ENCODE measurements at places on chromosomes 16 and 17.

GRCh38 chr16:67399218-67399733 lies 6.0 kb upstream of the TPPP3 start:
- DNase-seq, result no peak

DNA sequence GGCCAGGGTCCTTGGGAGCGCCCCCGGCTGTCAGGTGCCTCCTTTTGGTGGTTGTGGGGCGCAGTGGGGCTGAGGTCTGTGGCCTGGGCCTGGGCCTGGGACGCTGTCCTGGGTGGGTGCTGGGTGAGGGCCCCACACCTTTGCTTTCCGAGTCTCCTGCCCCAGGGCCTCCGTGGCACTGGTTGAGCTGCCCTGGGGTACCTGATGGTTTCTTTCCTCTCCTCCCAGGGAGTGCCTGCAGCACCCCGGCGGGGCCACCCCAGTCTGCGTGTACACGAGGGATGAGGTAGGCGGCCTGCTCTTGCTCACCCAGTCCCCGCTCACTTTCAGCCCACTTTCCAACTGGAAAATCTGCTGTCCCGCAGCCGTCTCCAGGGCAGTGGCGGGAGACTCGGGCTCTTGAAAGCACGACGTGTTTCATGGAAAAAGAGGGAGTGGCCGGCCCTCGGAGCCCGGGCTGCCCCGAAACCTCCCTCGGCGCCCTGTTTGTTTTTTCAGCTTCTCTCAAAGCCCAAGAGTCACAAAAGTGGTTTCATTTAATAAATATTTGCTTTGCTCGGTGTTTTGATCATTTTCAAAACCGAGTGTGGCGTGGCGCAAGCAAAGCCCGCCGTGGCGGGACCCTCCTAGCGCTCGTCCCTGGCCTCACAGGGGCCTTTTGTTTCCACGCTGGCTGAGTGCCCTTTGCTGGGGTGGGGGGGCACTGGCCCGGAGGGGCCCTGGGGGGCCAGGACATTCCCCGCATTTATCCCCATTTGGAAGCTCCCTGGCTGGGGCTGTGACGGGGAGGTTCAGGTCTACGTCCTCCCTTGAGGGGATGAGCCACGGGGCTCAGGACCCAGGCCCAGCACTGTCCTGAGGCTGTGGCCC lies 17.4 kb downstream of the ASPSCR1 start:
- DNase-seq, result no peak

GRCh38 chr16:46908540-46909372 lies 24.6 kb downstream of the GPT2 start:
- DNase-seq, result peak; percentile 44

DNA sequence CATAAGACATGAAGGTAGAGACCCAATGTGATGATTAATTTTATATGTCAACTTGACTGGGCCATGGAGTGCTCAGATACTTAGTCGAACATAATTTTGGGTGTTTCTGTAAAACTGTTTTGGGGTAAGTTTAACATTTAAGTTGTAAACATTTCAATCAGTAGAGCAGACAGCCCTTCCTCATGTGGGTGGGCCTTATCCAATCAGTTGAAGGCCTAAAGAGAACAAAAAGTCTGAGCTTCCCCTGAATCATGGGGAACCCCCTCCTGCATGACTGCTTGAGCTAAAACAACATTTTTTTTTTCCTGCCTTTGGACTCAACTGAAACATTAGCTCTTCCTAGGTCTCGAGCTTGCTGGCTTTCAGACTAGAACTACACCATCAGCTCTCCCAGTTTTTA lies 327.3 kb upstream of the SOX9 start:
- DNase-seq, result no peak

GRCh38 chr17:48528153-48528935 lies 2.5 kb downstream of the HOXB1 start:
- no peak for DNase-seq

GRCh38 chr16:75111514-75111940 lies 5.1 kb downstream of the LDHD start:
- no peak for DNase-seq

- DNase-seq, result no peak
Measured at GRCh38 chr16:81550432-81550808, 105.8 kb downstream of the CMIP start.

- DNase-seq, result no peak
Measured at GRCh38 chr16:2210386-2211365, at the start of gene BRICD5. TSS of gene BRICD5 (minus strand) at chr16:2210863. CDS start at chr16:2210833, 30 bp downstream.

- DNase-seq, result peak; percentile 25
Measured at GRCh38 chr17:43702637-43703036, 40.9 kb upstream of the MEOX1 start.

- no peak for DNase-seq
Measured at GRCh38 chr16:87735270-87736007, 30.3 kb downstream of the KLHDC4 start.

DNA sequence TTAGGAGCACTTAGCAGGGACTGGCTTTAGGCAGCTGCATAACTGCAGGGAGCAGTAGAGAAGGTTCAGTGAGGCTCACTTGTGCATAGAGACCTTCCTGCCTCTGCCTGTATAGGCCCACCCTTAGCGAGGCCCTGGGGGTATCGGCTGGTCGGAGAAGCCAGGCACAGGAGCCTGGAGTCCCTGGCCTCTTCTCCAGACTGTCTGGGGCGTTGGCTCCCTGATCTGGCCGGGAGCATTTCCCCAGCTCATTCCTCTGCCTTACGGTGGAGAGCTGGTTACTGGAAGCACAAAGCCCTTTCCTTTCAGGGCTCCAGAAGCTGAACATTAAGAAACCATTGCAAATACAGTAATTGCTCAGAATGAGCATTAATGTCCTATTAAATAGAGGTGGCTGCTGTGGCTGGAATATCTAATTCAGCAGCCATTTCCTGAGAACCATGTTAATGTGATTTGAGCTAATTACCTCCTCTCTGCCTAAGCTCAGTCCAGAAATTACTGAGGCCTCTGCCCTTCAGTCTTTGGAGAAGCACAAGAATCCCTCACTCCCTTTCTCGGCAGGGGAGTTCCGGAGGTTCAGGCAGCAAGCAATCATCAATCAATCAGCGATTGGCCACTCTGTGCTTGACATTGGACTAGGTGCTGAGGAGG lies 18.8 kb upstream of the TMEM220 start:
- DNase-seq, result no peak

DNA sequence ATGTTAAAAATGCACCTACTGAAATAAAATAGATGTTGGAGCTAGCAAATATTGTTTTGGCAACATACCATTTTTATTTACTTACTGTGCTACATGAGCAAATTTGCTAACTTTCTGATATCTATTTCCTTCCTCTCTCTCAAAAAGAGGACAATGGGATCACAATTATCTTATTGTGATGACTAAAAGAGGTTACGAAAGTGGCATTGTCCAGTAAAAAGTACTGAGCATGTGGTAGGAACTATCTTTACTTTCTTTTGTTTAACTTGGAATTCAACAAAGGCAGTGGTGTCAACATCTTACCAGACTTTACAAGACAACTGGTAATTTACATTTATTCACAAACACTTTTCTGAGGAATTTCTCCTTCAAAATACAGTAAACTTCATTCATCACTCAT lies 1542.6 kb upstream of the CDH8 start:
- DNase-seq, result no peak

- DNase-seq, result peak; percentile 4
Measured at GRCh38 chr17:36001862-36002603, 680 bp upstream of the CCL15 start.

DNA sequence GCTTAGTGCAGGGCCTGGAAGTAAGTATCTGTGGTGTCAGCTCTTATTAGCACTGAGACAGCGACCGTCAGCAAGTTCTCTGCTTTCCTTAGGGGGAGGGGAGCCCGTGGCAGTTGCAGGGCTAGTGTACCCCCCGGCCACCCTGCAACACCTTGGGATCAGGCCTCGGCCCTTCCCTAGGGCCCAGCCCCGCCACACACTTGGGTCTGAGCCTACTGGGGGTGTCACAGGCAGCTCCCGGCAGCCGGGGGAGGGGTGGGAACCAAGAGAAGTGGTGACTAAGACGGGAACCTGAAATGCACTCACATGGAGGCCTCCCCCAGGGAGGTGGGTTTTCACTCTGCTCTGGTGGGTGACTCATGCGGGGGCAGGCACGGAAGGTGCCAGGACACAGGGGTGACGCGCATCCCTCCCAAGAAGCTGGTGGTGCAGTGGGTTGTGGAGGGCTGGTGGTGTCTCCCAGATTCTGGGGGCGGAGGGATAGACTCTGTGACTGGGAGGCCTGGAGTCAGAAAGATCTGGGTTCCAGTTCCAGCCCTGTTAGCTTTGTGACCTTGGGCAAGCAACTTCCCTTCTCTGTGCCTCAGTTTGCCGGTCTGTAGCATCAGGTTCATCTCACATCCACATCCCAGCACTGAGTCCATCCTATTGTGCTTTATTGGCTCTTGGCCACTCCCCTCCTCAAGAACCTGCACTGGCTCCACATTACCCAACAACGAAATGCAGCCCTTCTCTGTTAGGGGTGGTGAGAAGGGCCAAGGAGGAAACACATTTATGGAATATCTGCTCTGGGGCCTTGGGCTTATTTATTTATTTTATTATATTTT lies 44.5 kb downstream of the LAT start:
- DNase-seq, result no peak

- DNase-seq, result peak; percentile 69
Measured at GRCh38 chr17:4950075-4950745, 709 bp upstream of the ENO3 start.

All from NCI-H146 (cell line).